Urinary bladder (tissue), 4 donors: ENCODE measurements at places on chromosomes 12 and 14. TPM values are rescaled to one million over a fixed set of nuclear protein-coding genes. Genes with fewer than 3 reads are reported as not detected.
A peak's percentile ranks its signal among the peaks of the same experiment; 100 is the strongest.

DNA sequence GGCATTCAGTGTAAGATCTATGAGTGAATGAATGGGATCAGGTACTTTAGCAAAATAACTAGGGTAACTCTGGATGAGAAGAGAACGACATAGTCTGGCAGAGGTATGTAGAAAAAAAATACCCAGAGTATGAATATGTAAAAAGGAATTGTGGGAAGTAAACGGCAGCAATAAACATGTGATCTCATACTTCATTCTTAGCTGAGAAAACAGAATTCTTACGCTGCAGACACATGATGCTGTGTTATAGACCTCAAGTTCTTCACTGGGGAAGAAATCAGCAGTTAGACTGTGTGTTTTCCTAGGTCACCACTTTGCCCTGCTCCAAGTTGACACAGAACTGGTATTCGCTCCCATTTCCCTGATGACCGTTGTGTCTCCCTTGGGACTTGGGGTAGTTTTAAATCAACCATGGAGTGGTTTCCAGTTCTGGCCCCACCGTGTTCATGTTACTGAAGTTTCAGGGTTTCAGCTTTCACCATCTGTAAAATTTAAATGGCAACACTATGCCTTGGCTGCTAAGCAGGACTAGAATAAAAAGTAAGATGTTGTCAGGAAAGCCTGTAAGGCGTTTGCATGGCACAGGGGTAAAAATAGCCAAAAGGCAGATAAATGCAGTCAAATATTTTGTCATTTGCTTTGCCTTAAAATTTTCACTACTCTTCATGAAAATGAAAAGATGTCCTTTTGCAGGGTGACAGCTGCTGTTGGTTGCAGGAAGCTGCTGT, 223.7 kb downstream of the PELI2 start:
- no peak for DNase-seq

DNA sequence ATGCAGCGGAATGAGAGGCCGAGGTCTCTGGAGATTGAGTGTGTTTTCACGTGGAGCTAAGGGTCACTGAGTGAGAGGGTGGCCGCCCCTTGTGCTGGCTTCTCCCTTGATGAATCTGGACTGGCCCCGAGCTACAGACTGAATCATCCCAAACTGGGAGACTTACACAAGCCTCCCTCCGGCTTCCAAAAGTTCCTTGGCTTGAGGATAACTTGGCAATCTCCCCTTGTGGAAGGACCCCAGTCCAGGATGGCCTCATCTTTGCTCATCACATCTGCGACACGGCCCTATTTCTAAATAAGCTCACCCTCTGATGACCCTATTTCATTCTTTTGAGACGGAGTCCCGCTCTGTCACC, 41.5 kb upstream of the FBRSL1 start:
- DNase-seq: no peak

DNA sequence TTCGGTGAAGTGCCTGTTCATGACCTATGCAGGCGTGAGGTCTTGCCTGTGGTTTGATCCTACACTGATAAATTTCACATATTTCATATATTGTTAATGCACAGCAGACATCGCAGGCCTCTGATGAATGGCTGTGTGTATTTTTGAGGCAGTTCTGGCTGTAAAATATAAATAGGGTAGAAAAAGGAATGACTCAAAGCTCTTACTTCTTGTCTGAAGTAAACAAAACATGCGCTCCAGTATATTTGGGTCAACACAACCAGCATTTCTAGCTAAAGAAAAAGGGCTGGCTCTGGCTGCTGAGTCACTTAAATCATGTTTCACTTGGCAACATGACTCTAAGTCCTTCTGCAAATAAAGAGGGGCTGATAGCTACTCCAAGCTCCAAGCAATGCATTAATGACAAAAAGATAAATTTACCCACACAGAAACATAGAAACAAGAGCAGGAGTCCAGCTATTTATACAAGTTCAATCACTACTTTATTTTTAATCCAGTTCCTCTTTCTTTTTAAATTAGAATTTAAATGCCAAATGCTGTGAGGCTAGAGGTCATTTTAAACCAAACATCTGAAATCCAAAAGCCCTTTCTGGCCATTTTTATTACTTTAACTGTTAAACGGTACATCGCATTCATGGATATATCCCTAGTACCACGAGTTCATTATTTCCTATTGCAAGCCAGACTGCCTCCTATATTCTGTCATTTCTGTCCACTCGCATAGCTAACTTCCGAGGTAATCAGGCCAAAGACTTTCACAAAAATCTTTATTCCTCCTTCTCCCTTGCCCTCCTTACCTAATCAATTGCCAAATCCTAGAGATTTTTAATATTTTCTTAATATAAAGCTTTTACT, 54.3 kb upstream of the TMCC3 start:
- DNase-seq: peak; percentile 82

RAD52 gene
- total RNA-seq: 31.6 TPM

GRCh38 chr12:126998747-126999285, 1268.2 kb upstream of the TMEM132C start:
- no peak for DNase-seq

KLHL33 gene
- 0.69 TPM for total RNA-seq

DNA sequence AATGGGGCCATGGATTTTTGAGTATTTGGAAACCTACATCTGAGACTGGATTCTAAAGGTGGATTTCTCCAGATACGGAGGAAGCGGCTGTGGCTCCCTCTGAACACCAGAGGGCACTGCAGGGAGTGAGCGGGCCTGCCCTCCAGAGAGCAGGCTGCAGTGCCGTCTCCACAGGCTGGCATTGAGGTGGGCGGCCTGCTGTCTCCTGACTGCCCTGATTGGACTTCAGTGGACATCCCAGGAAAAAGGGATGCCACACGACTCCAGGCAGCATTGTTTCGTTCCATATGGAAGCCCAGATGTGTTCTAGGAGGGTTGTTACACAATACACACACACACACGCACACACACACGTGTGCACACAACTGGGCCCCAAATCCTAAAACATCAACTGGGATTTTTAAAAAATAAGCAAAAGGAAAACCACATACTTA, 20.9 kb upstream of the ANO2 start:
- DNase-seq: no peak

DNA sequence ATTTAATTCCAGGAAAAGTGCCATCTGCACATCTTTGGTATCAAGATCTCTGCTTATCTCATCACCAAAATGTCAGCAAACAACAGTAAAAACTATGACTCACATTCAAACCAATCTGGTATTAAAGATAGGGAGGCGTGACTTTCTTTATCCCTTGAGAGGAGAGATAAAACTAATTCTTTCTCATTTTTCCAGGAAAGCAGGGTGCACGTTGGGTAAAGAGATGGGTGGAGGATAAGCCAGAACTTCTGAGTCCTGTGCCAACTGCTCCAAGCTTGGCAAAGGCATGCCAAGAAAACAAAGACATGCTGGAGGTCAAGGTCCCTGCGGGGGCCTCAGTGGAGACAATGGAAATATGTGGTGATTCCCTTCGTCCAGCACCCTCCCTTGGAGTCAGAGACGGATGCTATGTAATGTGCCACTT, 225.8 kb upstream of the PLXNC1 start:
- DNase-seq: no peak

DNA sequence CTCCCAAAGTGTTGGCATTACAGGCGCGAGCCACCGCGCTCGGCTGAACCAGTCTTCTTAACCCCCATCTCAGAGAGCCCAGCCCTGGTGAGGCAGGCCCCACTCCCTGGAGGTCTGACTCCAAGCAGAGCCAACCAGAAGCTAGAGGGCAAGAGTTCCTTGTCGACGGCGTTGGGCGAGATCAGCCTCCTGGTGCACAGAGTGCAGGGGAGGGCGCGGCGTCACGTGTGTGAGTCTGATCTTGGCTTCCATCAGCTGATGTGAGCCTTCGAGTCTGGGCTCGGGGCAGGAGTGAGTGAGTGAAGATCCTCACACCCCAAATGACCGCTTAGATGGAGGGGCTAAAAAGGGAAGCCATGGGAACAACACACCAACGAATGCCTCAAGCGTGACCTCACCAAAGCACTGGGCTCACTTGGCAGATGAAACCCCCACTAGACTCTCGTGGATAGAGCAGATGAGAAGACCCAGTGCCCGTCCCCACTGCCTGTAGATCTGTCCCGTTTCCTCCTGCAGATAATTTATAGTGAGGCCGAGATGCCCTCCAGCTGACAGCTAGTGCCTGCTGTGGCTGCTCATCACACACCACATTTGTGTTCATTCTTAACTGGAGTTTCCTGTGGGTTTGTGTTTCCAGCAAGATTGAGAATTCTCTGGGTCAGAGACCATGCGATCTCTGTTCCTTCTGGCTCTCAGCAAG, 28.6 kb upstream of the ADGRD1 start:
- no peak for DNase-seq

- DNase-seq: no peak
Observed at GRCh38 chr12:116971222-116971621, 60.5 kb downstream of the FBXW8 start.

DLK1 gene
- total RNA-seq: 87.3 TPM

GRCh38 chr12:57475271-57476161, 4.2 kb downstream of the ARHGAP9 start:
- DNase-seq: no peak

DNA sequence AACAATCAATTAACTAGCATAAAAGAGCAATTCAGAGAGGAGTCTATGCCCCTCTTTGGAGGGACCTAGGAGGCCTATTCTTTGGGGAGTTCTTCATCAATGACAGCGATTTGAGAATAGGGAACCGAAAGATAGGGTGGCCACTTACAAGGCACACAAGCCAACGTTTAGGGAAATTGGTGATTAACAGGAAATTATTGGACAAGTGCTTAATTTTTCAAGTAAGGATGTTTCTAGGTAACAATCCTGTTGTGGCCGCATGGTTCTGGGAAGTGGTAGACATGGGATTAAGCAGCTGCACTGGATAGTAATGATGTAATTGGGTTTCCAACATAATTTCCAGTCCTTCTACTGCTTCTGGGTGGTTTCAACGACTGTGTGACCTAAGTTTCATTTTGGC, 83.2 kb downstream of the HMGA2 start:
- no peak for DNase-seq

- DNase-seq: no peak
Observed at GRCh38 chr14:100155049-100155621, 4.3 kb downstream of the DEGS2 start.

DNA sequence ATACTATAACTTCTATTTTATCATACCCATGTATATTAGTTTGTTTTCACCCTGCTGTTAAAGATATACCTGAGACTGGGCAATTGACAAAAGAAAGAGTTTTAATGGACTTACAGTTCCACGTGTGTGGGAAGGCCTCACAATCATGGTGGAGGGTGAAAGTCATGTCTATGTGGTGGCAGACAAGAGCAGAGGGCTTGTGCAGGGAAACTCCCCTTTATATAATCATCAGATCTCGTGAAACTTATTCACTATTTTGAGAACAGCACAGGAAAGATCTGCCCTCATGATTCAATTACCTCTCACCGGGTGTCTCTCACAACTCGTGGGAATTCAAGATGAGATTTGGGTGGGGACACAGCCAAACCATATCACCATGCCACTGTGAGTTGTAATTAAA, 135.8 kb downstream of the SYNE2 start:
- no peak for DNase-seq

GRCh38 chr12:85874031-85874461, at the start of gene NTS:
Gene NTS, plus strand, starts transcription at chr12:85874295. Its CDS starts 109 bp downstream, at chr12:85874404.
- DNase-seq: no peak

- DNase-seq: no peak
Observed at GRCh38 chr14:26730929-26731618, 133.2 kb upstream of the NOVA1 start.

DNA sequence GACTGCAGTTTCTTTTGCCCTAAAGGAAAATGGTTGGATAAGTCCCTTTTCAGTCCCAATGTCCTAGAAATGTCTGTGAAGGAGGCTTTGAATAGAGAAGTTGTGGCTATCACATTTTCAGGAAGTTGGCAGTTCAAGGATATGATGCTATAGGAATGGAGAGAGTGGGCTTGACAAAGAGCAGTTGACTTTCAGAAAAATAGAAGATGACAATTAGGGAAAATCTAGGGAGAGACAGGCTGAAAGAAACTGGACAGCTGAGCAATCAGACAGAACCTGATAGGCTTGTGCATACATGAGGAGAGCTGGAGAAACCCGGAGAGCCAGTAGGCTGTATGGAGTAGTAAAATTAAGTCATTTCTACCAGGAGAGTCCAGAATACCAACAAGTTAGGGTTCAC, 50.5 kb downstream of the LMNTD1 start:
- no peak for DNase-seq

INHBC gene
- total RNA-seq: not detected

DNA sequence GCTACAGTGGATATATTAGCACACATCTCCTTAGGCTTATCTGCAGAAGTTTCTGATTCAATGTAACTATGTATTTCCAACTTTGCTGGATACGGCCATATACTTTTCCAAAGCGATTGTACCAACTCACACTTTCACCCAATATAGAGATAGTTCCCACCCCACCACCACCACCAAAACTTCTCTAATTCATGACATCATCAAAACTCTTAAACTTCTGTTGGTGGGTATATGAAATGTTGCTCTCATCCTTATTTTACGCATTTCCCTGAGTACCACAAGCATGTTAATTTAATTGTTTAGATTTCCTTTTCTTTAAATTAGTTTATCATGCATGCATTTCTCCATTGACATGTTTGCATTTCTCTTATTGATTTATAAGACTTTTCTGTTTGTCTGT, 95.6 kb downstream of the PRKD1 start:
- no peak for DNase-seq

ANKS1B gene
- total RNA-seq: 43.7 TPM

GRCh38 chr12:55039395-55040354, 19.9 kb downstream of the NEUROD4 start:
- DNase-seq: no peak

STXBP6 gene
- total RNA-seq: 42.9 TPM

GNB3 gene
- total RNA-seq: 2.5 TPM

CRIP1 gene
- 9.4 TPM for total RNA-seq

TPPP2 gene
- not detected for total RNA-seq
